ENCODE measurements at places on chromosomes 11 and 22.

- DNase-seq: no peak
Measured at GRCh38 chr11:132453406-132453805, 1078.9 kb downstream of the OPCML start.

GRCh38 chr11:116857316-116857715 is 19.9 kb upstream of the APOA1 start:
- DNase-seq: peak; percentile 65

GRCh38 chr11:119206511-119207414 is 624 bp downstream of the CBL start:
- DNase-seq: peak; percentile 42

DNA sequence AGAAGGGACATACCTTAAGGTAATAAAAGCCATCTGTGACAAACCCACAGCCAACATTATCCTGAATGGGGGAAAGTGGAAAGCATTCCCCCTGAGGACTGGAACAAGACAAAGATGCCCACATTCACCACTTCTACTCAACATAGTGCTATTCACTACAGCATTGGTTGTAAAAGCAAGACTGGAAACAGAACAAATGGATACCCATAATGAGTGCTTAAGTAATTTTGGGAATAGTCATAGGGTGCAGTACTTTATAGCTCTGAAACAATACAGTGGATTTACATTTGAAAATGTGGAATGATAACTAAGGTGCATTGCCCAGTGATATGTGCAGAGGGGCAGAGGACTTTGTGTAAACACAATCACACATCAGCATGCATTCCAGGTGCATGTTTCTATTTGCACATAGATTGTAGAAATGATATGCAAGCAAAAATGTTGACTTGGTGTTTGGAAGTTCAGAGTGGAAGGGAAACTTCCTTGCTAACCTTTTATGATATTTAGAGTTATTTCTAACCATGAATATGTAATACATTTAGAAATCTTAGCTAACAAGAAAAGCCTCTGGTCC is 112.3 kb downstream of the IGLL1 start:
- DNase-seq: no peak

DNA sequence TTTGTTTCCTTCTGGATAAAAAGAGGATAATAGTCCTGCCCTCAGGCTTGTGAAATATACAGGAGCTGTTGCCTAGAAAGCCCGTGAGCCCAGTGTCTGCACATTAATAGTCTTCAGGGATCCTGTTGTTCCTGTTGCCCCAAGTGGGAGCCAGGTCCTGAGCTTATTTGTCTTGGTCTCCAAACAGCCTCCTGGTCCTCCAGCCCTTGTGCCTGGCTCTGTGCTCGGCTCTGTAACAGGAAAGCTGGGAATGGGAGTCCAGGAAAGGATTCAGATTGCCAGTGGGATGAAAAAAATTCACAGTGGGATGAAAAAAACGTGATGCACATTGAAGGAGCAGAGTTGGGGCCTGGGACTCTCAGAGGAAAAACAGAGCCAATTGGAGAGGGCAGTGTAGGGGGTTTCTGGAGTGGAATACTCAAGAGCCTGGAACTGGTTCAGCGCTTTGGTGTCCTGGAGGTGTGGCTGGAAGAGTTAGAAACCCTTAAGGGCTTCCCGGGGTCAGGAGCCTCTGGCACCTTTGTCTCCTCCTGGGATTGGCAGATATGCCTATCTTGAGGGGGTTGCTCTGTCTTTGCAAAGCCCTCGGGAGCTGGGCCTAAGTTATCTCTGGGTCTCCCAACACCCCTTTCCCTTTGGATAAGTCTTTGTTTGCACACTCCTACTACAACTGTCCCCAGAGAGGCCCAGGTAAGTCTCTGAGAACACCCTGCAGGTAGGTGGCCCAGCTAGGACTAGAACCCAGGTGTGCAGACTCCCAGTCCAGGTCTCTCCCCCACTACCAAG is 2.3 kb upstream of the INPPL1 start:
- DNase-seq: no peak

- DNase-seq: no peak
Measured at GRCh38 chr11:71252269-71252769, at the start of gene SHANK2. Gene SHANK2 (minus strand): TSS chr11:71252577. CDS start chr11:71147326, 105,251 bp downstream.

- DNase-seq: peak; percentile 61
Measured at GRCh38 chr22:25404928-25405816, 159.3 kb upstream of the GRK3 start.

DNA sequence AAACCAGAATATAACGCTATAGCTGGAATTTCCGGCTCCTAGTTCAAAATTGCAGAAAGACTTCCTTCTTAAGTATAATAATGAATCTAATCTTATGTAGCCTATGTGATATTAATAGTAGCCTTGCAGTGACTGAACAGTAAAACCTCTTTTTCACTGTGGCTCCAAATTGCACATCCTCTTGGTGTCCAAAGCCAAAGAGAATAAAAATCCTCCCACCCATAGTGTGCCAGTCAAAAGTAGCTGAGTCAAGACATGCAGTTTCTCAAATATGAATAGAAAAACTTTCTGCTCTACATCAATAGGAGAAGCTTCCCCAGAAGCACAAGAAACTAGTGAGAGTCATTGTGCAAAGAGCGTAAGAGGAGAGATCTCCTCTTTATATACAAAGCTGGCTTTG is 76.0 kb upstream of the PICALM start:
- DNase-seq: no peak

DNA sequence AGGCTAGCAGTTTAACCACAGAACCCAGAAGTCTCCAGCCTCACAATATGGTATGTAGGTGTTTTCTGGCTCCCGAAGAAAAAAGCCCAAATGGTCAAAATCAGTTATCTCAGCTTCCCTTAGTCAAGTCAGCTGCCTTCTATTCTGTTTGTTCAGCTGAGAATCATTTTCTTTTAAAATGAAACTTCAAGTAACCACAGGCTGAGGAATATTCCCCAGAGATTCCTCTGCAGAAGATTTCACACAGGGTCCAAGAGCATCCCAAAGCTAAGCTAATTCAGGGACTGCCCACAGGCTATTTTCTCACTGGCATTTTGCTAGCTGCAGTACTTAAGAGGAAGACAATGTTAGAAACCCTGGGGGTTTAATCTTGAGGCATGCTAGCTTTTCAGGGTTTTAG is 977.0 kb upstream of the CHORDC1 start:
- peak; percentile 68 for DNase-seq

- peak; percentile 14 for DNase-seq
Measured at GRCh38 chr22:38310518-38311322, 6.5 kb downstream of the CSNK1E start.

DNA sequence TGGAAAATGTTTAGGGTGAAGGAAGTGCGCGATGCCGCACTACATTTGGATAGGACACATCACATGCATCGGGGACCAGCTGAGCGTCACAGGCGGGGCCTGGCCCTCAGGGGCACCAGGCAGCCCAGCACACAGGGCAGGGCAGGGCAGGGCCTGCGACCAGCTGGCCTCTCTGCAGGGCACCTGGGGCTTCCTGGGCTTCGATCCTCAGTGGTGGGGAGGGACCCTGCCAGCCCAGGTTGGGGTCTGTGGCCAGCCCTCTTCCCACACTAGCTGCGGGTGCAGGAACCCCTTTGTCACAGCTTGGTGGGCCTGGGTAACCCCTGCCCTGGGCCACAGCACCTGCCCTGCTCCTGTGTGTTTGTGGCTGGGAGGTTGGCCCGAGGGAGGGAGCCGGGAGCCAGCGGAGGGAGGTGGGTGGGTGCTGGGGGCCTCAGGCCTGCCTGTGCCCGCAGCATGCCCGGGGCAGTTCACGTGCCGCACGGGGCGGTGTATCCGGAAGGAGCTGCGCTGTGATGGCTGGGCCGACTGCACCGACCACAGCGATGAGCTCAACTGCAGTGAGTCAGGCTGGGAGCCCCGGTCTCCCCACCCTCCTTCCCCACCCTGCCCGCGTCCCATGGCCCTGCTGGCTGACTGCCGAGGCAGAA is 37.9 kb downstream of the ST14 start:
- no peak for DNase-seq

- DNase-seq: no peak
Measured at GRCh38 chr11:47192111-47192510, 5.9 kb upstream of the PACSIN3 start.

DNA sequence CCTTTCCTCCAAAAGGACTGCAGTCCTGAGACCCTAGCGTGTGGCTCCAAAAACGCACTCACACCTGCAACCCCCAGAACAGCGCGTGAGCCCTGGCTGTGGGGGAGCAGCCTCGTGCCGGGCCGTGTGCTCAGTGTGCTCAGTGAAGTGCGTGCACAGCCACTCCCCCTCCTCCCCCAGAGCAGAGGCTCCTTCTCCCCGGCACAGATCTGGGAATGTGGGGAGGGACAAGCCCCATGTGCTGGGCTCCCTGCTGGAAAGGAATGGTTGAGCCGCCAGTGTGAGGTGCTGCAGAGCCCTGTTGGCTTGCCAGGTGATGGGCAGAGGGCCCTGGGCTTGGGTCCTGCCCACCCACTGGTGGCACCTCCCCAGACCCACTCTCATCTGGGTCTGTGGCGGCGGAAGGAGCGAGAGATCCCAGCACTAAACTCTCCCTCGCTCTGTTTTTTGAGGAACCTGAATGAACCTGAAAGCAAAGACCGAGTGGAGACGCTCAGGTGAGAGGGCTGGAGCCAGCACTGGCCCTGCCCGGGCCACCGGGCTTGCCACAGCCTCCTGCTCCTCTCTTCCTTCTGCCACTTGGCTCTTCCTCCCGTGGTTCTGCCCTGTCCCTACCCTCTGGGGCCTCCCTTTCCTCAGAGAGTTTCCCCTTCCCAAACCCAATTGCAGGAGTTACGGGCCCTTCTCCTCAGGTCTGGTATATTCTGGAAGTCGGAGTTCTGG is 9.0 kb downstream of the RCOR2 start:
- no peak for DNase-seq

DNA sequence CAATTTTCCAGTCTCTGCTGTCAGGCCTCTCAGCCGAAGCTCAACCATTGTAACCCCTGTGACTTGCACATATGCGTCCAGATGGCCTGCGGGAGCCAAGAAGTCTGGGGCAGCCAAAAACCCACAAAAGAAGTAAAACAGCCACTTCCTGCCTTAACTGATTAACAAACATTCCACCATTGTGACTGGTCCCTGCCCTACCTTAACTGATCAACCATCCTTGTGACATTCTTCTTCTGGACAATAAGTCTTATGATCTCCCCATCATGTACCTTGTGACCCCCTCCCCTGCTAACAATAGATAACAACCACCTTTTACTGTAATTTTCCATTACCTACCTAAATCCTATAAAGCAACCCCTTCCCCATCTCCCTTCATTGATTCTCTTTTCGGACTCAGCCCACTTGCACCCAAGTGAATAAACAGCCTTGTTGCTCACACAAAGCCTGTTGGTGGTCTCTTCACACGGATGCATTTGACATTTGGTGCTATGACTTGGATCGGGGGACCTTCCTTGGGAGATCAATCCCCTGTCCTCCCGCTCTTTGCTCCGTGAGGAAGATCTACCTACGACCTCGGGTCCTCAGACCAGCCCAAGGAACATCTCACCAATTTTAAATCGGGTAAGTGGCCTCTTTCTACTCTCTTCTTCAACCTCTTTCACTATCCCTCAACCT is 1.3 kb upstream of the NDUFC2 start:
- DNase-seq: peak; percentile 81

GRCh38 chr11:91459840-91460239 is 764.8 kb upstream of the FAT3 start:
- DNase-seq: no peak

GRCh38 chr11:61690706-61691379 is 10.7 kb downstream of the DAGLA start:
- no peak for DNase-seq

- peak; percentile 89 for DNase-seq
Measured at GRCh38 chr11:28490773-28491382, 382.7 kb downstream of the METTL15 start.

GRCh38 chr11:2154889-2155288 is 6.1 kb downstream of the INS start:
- no peak for DNase-seq

DNA sequence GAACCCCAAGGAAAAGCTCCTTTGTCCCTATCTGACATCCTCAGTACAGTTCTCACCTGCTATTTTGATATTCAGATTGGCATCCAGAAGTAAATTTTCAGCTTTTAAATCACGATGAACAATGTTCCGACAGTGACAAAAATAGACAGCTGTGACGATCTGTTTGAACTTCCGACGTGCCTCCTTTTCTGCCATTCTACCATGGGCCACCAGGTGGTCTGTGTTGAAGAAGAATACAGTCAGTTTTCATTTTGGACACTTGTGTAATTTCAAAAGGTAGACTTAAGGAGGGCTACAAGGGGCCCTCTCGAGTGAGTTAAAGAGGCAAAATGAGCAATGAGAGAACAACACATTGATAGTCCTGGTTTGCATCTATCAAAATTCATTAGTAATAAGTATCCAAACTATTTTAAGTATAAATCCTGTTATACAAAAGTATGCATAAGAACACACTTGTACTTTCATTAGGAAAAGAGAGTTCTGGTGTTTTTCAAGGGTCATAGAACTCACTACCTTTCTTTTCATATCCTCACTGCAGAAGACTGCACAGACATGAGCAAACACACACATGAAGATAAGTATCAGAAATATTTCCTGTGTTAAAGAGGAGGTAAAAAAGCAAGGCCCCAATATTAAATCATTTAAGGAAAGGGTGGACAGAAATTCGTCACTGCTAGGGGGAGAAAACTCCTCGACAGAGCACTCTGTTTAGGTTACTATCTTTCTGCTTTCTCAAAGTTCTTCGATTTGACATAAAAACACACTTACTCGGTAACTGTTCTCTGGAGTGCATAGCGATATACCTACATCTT is 89.9 kb upstream of the APOA1 start:
- DNase-seq: no peak

- peak; percentile 62 for DNase-seq
Measured at GRCh38 chr11:122146475-122146874, 30.5 kb upstream of the BLID start.

DNA sequence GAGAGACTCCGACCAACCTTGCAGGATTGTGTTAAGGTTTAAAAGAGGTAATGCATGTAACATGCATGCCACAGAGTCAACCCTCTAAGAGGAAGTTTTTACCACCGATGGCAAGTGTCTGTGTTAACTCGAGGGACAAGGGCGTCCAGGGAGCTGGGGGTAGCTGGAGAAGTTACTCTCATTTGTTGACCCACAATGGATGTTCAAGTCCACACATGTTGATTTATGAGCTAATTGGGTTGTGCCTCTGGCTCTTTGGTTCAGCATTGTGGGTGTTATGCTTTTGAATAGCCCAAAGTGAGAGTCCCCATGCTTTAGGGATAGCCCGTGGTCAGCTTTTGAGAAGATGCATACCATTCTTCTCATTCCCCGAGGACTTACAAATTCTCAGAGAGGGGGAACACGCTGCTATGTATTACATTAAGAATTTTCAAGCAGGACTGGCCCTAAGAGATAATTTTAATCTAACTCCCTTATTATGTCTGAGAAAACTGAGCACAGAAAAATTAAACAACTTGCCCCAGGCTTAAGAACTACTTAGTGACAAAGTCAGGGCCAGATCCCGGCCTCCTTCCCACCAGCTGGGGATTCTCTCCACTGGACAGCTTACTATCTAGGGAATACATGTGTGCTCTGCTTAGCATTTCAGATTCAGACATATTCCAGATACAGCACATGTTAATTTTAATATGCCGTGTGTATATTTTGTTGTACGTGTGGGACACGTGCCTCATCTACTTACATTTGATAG is 5.2 kb upstream of the PLET1 start:
- DNase-seq: no peak
